ENCODE measurements at places on chromosomes 6 and 20. TPM values are rescaled to one million over a fixed set of nuclear protein-coding genes. Genes with fewer than 3 reads are reported as not detected.

The PTGIS gene
- total RNA-seq = 191 TPM

The PRR18 gene
- not detected for total RNA-seq

The KIF25 gene
- total RNA-seq = 2.0 TPM

The LIN28B gene
- not detected for total RNA-seq

The SDCBP2 gene
- 2.3 TPM for total RNA-seq

The PBOV1 gene
- not detected for total RNA-seq

The SLC22A3 gene
- 2.3 TPM for total RNA-seq

The GJA1 gene
- 574 TPM for total RNA-seq

The C6orf15 gene
- total RNA-seq = not detected

The SEMG1 gene
- not detected for total RNA-seq

The EYA2 gene
- 0.28 TPM for total RNA-seq

The FUCA2 gene
- 37.8 TPM for total RNA-seq

The ZSCAN16 gene
- 3.1 TPM for total RNA-seq

The ATP6V1G2 gene
- total RNA-seq = 5.1 TPM

The TRIM31 gene
- not detected for total RNA-seq

The KHDC1L gene
- total RNA-seq = not detected

The PSORS1C1 gene
- 0.19 TPM for total RNA-seq

The CTCFL gene
- total RNA-seq = not detected

The CLDN20 gene
- not detected for total RNA-seq

The CCM2L gene
- not detected for total RNA-seq

The SYTL3 gene
- 6.8 TPM for total RNA-seq

The CCN2 gene
- 323 TPM for total RNA-seq

The RBM24 gene
- 5.6 TPM for total RNA-seq

The IL17F gene
- total RNA-seq = not detected

The GRM1 gene
- total RNA-seq = under 0.01 TPM

The SKIC2 gene
- 70.5 TPM for total RNA-seq

The FERMT1 gene
- 6.3 TPM for total RNA-seq

The MYO6 gene
- 9.4 TPM for total RNA-seq

The TREML1 gene
- not detected for total RNA-seq

The PTCRA gene
- not detected for total RNA-seq

The TBX18 gene
- 37.5 TPM for total RNA-seq

The RRAGD gene
- total RNA-seq = 7.0 TPM

The C6orf58 gene
- total RNA-seq = 0.19 TPM

The OPN5 gene
- total RNA-seq = not detected

The ENPP5 gene
- total RNA-seq = 5.6 TPM

The SPATA25 gene
- total RNA-seq = 0.28 TPM

The CFAP61 gene
- total RNA-seq = 0.19 TPM

The CD40 gene
- 14.9 TPM for total RNA-seq

The MCCD1 gene
- not detected for total RNA-seq

The B3GALT4 gene
- 2.5 TPM for total RNA-seq

The CTAGE9 gene
- total RNA-seq = not detected

The HMGCLL1 gene
- 0.28 TPM for total RNA-seq

The PSORS1C2 gene
- total RNA-seq = not detected

The PLCB1 gene
- total RNA-seq = 23.4 TPM

The TRIM15 gene
- total RNA-seq = not detected

The AGPAT4 gene
- total RNA-seq = 4.0 TPM

The SCRT2 gene
- total RNA-seq = not detected

The PRICKLE4 gene
- total RNA-seq = 0.19 TPM

The DOK5 gene
- total RNA-seq = 35.9 TPM

The PCMT1 gene
- 216 TPM for total RNA-seq

The SYCP2L gene
- not detected for total RNA-seq

The COL9A3 gene
- total RNA-seq = 0.19 TPM

The MACROD2 gene
- total RNA-seq = under 0.01 TPM

The ADGRG6 gene
- total RNA-seq = 1.3 TPM

The PIGT gene
- 11.9 TPM for total RNA-seq

The CFB gene
- total RNA-seq = 65.1 TPM

The GLO1 gene
- 123 TPM for total RNA-seq

The IMPG1 gene
- total RNA-seq = not detected

Measured in regular cardiac myocyte (primary cell).